ENCODE measurements at places on chromosomes 6 and 20.

- DNase-seq = no peak
These were observed 215.1 kb upstream of the QKI start for GRCh38 chr6:163199371-163199770.

DNA sequence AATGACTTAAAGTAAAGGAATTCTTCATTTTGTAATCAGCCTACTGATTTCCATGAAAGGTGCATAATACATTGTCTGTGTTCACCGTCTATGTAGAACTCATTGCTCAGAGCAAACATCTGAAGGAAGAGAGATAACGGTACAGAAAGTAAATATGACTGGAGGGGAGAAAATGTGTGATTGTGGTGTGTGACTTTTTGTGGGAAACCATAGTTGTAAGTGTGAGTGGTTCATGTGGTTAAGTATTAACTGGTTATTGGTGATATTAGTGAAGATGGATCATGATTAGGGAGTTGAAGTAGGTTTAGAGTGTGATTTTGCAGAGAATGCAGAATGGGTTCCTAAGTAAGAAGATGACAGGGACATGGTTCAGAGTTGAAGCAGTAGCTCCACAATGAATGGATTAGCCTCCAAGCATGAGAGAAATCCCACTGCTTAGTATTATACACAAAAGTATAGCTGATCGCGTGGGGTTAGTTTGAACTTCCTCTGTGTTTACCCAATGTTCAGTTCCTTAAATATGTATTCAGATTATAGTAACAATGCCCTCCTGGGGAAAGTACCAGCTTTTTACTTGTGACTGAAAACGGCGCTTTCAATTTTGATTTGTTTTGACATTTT lies 368.9 kb downstream of the UTRN start:
- DNase-seq = no peak

DNA sequence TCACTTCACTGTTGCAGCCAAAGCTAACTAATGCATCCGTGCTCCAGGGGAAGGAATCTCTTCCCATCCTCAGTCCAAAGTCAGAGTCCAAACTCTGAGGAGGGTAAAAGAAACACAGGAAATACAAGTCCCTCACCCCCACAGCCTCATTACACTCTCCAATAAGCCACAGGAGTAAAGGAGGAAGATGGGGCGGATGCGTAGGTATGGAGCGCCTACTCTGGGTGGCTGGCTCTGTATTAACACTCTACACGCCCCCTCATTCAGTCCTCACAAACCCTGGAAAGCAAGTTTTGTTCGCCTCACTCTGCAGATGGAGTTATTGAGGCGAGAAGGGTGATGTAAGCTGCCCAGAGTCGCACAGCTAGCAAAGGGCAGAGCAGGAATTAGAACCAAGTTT lies 242.9 kb downstream of the NRN1 start:
- DNase-seq = no peak

GRCh38 chr6:111280445-111280955 lies 193.2 kb downstream of the SLC16A10 start:
- DNase-seq = no peak

- DNase-seq = no peak
These were observed 205.1 kb downstream of the LY86 start for GRCh38 chr6:6793388-6794250.

GRCh38 chr6:158175111-158175510 lies 7.0 kb downstream of the GTF2H5 start:
- DNase-seq = no peak

- DNase-seq = no peak
These were observed 14.6 kb downstream of the KHDC1 start for GRCh38 chr6:73248192-73248903.

- no peak for DNase-seq
These were observed 3.1 kb downstream of the STK38 start for GRCh38 chr6:36544228-36544627.

All from esophagus squamous epithelium (tissue), 5 donors.